ENCODE measurements at places on chromosomes 4 and X.

- H3K4me3 ChIP-seq, result peak within 1 kb of the TSS; percentile 78
- DNase-seq, result no peak
- H3K27me3 ChIP-seq, result no peaks in the 10 kb centered on the region
- peaks cover 18% of the 10 kb centered on the region for H3K4me1 ChIP-seq
- H3K27ac ChIP-seq, result peak within 1 kb of the TSS; percentile 62
Observed at GRCh38 chr4:5708449-5709206, at the start of gene EVC2. EVC2 (minus strand) TSS chr4:5708559; CDS start chr4:5708513, 46 bp downstream.

DNA sequence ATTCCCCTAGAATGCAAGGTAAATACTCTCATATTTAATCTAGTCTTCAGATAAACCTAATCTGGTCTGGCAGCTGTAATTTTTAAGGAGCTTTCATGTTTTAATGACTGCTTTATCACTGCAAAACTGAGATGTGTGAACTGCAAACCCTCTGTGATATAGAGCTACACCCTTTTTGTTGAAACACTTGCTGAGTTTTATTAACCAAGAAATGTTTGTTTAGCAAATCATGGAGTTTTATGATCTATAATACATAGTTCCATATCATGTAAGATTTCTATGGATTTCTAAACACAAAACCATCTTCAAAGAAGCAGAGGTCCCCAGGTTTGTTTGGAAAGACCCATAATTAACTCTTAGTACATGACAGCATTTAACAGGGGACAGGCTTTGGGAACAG, 126.4 kb downstream of the BTC start:
- H3K4me1 ChIP-seq, result peaks cover 23% of the 10 kb centered on the region
- no peaks in the 10 kb centered on the region for H3K36me3 ChIP-seq
- H3K27ac ChIP-seq, result no peak overlapping the region
- no peak for DNase-seq
- H3K27me3 ChIP-seq, result no peaks in the 10 kb centered on the region
- no peak overlapping the region for H3K4me3 ChIP-seq

DNA sequence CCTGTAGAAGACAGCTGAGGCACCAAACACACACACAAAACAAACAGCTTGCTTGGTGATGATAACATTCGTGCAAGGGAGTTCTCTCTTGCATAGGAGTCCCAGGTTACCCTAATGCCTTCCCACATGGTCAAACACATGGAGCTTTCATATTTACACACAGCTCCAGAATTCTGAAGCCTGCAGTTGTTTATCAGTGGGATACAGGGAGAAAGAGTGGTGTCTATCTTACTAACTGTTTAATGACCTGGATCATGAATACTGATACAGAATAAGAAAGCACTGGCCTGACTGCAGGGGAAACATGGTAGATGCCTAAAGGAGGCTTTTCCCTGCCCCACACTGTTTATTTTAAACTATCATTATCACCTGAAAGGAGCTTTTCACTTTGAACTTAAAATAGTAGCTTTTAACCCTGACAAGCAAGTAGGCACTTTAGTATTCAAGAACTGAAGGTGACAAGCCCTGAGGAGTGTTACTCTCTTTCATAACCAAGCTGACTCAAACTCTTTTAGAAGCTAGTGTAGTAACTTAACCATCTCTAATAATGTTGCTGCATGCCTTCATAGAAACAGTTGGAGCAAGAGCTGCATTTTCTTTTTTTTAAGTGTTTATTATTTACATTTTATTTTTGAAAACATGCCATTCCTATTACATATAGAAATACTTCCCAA, 15.6 kb downstream of the TET2 start:
- H3K27ac ChIP-seq, result no peak overlapping the region
- no peaks in the 10 kb centered on the region for H3K4me1 ChIP-seq
- DNase-seq, result no peak

- peaks cover 16% of the 10 kb centered on the region for H3K4me1 ChIP-seq
- no peak overlapping the region for H3K4me3 ChIP-seq
Observed at GRCh38 chr4:37653601-37654000, 32.6 kb downstream of the RELL1 start.

- H3K4me3 ChIP-seq, result no peak overlapping the region
- no peak overlapping the region for H3K27ac ChIP-seq
- no peaks in the 10 kb centered on the region for H3K4me1 ChIP-seq
- H3K27me3 ChIP-seq, result no peaks in the 10 kb centered on the region
- DNase-seq, result no peak
Observed at GRCh38 chr4:169098054-169098497, 88.0 kb upstream of the CBR4 start.

DNA sequence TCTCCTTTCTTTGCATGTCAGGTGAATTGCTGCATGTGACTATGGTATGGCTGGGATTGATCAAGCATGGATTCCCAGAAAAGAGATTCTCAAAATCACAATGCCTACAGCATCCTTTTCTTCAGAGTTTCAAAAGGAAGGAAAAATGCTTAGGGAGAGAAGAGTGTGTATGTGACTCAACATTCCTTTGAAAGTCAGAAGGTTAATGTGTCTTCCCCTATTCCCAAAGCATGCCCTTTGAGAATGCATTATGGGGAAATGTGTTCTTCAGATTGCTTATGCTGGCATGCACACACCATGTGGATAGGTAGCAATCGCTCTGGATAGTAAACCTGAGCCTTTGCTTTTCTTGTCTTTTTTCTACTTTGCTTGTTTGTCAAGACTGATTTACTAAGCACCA, 78.5 kb downstream of the ELOVL6 start:
- DNase-seq, result no peak
- peaks cover 12% of the 10 kb centered on the region for H3K36me3 ChIP-seq
- peak overlapping the region; percentile 15 for H3K27ac ChIP-seq

DNA sequence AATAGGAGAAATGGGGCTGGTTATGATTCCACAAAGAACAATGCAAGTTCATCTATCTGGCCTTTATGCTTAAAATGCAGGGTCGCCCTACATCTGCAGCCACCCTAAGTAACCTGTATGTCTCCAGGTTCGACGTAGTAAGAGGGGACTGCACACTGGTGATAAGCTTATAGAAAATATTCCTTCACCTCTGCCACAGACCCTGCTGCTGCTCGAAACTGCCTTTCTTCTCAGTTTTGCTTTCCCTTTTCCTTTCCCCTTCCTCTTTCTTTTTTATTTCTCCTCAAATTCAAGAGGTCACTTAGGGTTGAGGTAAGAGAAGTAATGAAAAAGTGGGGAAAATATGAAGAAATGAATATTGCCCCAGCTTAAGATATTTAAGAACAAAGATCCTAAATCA, 123.5 kb downstream of the DCHS2 start:
- DNase-seq, result no peak
- H3K4me3 ChIP-seq, result no peak overlapping the region
- H3K4me1 ChIP-seq, result no peaks in the 10 kb centered on the region
- H3K27ac ChIP-seq, result no peak overlapping the region
- no peaks in the 10 kb centered on the region for H3K27me3 ChIP-seq

DNA sequence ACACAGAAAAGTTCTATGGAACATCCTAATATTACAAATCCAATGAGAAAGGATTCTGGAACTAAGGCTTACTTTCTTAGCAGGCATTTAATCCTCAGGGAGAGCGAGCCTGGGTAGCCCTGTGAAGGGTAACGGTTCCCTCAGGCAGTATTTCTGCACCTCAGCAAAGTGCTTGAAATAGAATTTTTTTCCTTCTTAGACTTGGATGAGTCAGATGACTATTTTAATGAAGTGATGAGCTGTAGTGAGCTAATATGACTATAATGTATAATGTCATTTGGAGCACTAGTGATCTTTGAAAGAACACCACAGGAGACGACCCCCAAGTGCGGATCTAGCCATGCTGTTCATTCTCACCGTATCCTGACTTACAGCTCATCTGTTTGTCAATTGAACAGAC, 493.0 kb upstream of the FAM241A start:
- H3K27ac ChIP-seq, result no peak overlapping the region
- H3K36me3 ChIP-seq, result no peaks in the 10 kb centered on the region
- peaks cover 3% of the 10 kb centered on the region for H3K27me3 ChIP-seq
- DNase-seq, result no peak

GRCh38 chr4:5824227-5824626, 68.7 kb downstream of the CRMP1 start:
- DNase-seq, result no peak
- no peaks in the 10 kb centered on the region for H3K27me3 ChIP-seq
- H3K4me1 ChIP-seq, result no peaks in the 10 kb centered on the region
- H3K27ac ChIP-seq, result no peak overlapping the region
- no peak overlapping the region for H3K4me3 ChIP-seq

DNA sequence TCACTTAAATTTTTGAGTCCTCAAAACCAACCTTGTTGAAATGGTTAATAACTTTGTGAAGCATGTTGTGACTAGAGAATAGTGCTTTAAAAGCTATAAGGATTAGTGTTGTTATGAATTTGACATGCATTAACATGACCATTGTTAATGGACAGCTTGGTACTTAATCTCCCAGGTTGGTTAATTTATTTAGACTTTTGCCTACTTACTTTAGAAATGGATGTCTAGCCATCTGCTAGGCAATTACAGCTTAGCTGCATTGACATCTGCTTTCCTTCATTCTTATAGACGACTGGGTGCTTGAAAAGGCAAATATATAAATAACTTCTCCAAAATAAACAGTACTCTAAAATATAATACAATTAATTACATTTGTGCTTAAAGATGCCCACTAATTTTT, 368.0 kb downstream of the CCSER1 start:
- H3K4me3 ChIP-seq, result no peak overlapping the region
- H3K4me1 ChIP-seq, result peaks cover 6% of the 10 kb centered on the region
- H3K36me3 ChIP-seq, result no peaks in the 10 kb centered on the region
- no peaks in the 10 kb centered on the region for H3K27me3 ChIP-seq
- no peak for DNase-seq

DNA sequence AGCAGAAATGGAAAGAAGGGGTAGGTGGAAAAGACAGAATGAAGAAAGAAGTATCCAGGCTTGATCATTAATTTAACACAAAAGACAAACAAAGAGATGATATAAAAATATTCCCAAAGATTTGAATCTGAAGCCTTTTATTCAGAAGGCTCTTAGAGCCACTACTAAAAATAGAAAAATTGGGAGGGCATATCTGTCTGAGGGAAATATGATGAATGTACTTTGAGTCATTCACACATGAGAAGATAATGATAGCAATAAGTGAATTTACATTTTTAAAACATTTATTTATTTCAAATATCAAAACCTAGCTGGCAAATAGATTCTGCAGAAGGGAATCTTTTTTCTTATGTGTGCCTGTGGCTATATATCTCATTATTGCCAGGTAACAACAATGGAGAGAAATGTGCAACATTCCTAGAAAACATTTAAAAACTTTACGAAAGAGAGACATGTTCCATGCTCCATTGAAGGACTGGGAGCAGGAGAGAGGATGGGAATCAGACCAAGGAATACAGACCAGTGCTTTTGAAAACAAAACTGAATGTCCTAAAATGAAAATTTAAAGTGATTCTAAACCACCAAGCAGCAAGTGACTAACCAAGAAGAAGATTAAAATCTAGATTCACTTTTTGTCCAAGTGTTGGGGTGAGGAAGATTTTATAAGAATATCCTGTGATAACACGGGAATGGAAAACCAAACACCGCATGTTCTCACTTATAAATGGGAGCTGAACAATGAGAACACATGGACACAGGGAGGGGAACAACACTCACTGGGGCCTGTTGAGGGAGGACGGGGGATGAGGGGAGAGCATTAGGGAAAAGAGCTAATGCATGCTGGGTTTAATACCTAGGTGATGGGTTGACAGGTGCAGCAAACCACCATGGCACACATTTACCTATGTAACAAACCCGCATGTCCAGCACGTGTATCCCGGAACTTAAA, 41.2 kb downstream of the ANXA5 start:
- H3K27ac ChIP-seq, result no peak overlapping the region
- H3K27me3 ChIP-seq, result no peaks in the 10 kb centered on the region
- DNase-seq, result no peak
- H3K36me3 ChIP-seq, result no peaks in the 10 kb centered on the region

DNA sequence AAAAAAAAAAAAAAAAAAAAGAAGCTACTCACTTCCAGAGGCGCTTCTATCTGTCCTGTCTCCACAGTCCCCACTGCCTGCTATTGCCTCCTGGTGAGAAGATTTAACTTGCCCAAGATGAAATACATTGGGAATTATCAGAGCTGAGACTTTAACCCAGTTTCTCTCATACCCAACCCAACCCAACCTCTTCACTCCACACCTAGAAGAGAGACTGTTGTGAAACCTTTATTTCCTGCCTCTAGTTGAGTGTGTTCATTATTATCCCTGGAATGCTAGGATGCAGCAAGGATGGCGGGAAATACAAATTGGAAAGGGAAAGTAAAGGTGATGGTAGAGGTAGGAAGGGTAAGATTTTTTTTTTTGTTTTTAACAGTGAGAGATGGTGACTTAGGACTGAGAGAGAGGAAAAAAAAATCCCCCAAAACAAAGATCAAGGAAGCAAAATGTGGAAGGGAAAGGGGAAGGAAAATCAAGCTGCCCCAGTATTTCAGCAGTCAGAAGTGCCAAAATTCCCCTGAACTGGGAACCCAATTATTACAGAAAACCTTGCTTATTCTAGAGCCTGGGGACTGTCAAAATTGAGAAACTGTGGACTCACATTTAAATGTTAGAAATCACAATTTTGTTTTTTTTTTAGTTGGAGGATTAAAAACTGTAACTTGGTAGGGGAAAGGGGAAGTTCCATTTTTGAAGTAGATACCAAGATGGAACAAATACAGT, 253.0 kb downstream of the PTTG2 start:
- H3K36me3 ChIP-seq, result no peaks in the 10 kb centered on the region
- H3K27ac ChIP-seq, result no peak overlapping the region
- no peak for DNase-seq
- no peaks in the 10 kb centered on the region for H3K27me3 ChIP-seq
- H3K4me1 ChIP-seq, result no peaks in the 10 kb centered on the region

DNA sequence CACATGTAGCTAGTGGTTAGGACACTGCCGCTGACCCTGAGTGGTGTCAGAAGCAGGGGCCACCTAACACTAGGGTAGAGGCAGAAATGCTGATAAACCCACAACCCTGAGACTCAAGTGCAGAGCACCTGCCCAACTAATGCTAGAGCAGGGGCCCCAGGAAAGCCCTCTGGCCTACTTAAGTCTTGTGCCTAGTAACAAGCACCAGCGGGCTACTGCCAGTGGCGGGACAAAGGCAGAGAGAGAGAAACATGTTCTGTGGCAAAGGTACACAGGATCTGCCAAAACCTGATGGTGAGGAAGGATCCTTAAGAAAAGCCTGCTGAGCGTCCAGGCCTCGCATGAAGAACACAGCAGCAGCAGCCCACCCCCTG, 172.4 kb downstream of the PRDM5 start:
- H3K4me3 ChIP-seq, result no peak overlapping the region
- H3K4me1 ChIP-seq, result no peaks in the 10 kb centered on the region
- H3K27me3 ChIP-seq, result no peaks in the 10 kb centered on the region
- H3K27ac ChIP-seq, result no peak overlapping the region
- H3K36me3 ChIP-seq, result no peaks in the 10 kb centered on the region
- DNase-seq, result no peak

DNA sequence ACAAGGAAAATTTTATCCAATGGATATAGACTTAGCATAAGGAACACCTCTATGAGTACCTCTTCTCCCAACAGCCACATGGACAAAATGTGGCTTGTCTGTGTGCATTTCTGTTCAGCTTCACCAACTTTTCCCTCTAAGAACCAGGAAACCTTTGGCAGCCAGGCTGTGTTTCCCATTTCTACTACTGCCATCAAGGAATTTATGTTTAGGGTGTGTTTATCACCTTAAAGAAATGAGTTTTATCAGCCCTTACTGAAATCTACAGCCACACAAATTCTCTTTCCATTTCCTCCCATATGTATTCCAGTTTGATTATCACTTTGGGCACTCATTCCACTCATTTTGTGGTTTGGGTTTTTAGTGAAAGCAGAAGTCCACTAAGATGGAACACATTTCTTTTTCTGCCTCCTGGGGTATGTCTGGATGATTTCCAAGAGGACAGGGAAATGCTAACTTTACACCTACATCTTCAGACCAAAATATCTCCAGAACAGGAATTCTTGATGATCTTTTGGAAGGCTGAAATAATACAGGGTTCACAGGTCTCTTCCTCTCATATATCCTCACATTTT, 82.6 kb upstream of the MAOA start:
- no peaks in the 10 kb centered on the region for H3K27me3 ChIP-seq
- H3K4me3 ChIP-seq, result no peak overlapping the region
- H3K27ac ChIP-seq, result no peak overlapping the region
- H3K4me1 ChIP-seq, result no peaks in the 10 kb centered on the region
- no peak for DNase-seq
